ENCODE measurements at places on chromosomes 3 and 15.

DNA sequence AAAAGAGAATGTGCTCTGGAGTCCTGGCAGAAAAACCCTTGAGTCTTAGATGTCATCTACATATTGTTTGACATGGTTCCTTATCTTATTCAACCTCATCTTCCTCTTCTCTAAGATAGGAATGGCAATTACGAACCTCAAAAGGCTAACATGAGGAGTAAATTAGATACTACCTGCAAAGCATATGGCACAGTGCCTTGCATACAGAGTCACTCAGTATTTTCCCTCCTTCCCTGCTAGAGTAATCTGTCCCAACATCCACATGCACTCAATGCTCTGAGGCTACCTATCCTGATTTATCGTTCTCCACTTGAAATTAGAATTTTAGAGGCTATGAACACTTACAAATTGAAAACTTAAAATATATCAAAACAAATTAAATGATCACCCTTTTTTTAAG lies 386.7 kb downstream of the RSL24D1 start:
- DNase-seq = no peak

DNA sequence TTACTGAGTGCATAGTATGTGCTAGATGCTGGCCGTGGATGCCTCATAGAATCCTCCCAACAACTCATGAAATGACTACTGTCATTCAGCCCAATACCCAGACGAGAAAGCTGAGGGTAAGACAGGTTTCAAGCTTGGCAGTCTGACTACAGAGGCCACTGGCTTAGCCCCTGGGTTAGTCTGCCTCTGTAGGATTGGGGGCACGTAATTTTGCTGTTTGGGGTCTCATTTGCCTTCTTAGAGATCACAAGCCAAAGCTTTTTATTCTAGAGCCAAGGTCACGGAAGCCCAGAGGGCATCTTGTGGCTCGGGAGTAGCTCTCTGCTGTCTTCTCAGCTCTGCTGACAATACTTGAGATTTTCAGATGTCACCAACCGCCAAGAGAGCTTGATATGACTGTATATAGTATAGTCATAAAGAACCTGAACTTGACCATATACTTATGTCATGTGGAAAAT lies 1.0 kb upstream of the CCR5 start:
- no peak for DNase-seq

- DNase-seq = no peak
Measured at GRCh38 chr3:189572249-189572648, 58.9 kb upstream of the TP63 start.

DNA sequence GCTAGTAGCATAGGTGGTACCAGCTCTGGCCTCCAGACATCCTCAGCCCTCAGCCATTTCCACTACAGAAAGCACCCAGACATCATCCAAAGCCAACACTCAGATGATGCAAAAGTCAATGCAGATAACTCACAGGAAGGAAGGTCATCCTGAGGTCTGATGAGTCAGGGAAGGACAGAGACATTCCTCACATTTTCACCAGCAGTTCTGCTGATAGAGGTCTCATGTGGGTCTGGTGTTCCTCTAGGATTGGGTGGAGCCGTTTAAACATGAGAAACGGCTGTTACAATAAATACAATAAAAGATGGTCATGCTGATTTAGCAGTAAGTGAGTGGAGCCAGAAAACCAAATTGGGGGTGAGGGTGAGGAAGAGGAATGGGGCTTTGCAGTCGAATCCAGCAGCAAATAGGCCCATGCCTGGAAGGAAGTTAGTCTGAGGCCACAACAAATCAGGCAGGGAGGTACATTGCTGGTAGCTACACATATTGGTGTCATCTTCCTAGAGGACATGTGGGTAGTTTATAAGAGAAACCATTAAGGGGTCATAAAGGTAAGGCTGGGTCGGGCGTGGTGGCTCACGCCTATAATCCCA lies 33.3 kb upstream of the FLNB start:
- DNase-seq = no peak

DNA sequence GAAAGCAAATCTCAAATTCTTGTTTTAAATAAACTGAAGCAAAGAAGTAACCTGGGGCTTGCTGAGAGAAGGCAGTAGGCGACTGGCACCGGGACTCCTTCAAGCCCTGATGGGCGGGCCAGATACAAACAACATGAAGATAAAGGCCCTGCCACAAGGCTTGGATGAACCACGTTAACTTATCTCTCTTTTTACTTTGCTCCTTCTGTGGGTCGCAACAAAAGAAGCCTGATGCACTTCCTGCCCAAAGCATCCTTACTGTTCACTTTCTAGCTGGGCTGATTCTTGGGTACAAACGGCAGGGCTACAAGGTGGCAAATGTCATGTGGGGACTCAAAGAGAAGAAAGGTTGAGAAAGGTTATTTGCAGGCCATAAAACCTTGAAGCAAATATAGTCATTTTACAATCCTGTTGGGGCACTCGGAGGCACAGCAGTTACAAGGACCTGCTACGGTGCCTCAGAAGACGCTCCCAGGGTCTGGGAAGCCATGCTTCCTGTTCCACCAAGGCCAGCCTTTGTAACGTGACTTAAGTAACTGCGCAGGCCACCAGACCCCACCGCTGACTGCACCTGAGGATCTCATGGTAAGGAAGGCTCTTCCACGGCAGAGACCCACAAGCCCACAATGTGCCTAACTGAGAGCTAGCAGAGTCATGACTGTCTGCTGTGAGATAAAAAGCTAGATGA lies 71.1 kb downstream of the CHSY1 start:
- DNase-seq = no peak

DNA sequence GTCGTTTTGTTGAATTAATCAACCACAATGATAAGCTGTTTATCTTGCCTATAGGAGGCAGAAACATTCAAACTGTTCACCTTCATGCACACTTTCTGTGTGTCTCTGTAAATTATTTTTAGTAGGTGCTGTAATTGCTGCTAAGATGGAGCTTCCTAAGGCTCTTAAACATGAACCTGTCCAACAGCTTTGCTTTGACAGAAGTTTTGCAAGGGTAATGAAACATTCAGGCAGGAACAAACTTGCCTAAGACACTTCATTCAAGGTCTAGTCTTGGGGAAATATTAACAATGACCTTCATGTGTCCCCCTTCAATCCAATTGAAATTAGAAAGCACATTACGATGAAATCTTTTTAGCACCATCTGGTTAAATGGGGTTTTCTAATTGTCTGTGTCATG lies 156.1 kb downstream of the DIPK2A start:
- DNase-seq = no peak

DNA sequence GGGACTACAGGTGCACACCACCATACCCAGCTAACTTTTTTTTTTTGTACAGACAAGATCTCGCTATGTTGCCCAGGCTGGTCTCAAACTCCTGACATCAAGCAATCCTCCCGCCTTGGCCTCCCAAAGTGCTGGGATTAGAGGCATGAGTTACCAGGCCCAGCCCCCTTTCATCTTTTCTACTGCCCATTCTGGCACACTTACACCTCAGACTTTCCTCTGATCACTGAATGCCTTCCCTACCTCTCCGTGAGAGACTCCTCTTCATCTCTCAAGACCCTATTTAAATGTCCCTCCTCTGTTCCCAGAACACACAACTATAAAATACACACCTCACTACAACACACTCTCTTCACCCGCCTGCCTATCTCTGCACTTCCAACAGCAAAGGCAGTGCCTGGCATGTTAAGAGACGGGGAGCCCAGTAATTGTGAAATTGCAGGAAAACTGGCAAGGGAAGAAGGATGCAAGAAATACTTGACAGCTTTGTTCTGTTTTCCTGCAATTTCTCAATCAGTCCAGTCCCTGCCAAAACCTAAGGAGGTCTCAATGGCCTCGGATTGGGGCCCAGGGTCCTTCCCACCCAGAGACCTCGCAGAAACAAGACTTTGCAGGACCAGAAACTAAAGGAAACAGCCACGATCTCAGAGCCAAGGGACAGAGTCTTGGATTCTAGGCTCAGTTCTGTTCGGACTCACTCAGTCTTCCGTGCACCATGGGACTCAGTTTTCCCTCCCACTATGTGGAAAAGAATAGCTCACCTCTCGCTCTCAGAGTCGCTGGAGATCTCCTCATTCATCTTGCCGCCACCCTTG lies 849 bp downstream of the RRP9 start:
- DNase-seq = no peak

DNA sequence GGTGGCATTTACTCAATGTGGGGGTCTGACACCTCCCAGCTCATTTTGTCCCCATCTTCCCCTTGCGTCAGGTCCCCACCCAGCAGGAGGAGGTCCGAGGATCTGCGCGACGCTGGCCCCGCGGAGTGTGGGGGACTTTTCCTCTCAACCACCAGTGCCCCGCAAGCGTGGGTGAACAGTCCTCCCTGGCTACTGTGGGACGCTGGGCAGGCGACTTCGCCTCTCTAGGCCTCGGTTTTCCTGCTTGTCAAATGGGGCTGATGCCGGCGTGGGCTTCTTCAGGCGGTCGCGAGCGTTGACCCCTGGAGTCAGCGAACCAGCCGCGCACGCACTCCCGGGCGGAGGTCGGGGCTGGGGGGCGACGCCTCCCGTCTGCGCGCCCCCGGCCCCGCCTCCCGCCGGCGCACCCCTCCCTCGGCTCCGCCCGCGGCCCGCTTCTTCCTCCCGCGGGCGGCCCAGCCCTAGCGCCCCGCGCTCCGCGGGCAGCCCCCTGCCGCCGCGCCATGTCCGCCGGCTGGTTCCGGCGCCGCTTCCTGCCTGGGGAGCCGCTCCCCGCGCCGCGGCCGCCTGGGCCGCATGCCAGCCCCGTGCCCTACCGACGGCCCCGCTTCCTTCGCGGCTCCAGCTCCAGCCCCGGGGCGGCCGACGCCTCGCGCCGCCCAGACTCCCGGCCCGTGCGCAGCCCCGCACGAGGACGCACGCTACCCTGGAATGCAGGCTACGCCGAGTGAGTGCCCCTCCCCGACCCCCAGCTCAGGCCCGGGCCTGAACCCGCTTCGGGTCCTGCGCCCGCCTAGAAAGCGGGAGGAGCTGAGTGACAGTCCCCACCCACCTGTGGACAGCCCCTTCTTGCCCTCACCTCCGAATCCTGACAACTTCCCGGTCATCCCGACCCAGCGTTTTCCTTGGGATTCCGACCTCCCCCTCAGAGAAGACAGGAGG lies at the start of gene PPM1M:
PPM1M (plus strand) TSS at position 438 of the 942 bp plus-strand sequence; CDS start at position 504, 66 bp downstream.
- no peak for DNase-seq

DNA sequence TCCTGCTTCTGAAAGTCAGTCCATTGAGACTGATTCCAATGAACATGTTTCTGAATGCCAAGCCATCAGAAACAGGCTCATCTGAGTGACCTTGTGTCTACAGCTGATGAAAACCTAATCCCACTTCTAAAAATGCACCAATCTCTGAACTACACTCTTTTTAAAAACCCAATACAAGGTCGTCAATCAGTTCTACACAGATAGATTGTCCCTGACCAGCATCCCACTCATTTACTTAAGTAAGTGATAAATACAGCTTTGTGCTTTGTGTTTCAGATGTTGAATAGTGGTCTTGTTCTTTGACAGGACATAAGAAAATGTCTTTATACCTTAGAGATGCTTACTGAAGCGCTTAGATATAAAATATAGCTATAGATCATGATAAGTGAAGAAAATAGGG lies 20.2 kb upstream of the SCG3 start:
- no peak for DNase-seq

DNA sequence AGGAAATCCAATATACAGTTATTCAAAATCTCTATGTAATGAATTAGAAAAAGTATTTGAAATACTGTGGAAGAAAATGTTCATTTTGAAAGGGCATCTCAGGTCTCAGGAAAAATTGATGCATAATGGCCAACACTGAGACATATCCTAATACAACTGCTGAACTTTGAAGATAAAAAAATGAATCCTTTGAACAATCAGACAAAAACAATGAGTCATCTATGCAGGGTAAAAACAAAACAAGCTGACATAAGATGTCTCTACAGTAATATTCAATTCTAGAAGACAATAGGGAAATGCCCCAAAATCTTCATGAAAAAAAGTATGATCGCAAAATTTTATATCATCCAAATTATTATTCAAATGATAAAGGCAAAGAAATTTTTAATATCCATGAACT lies 34.0 kb upstream of the ZNF280D start:
- no peak for DNase-seq

GRCh38 chr3:65664931-65665330 lies 373.8 kb downstream of the MAGI1 start:
- DNase-seq = no peak
